ENCODE measurements at places on chromosomes 2 and 18.

DNA sequence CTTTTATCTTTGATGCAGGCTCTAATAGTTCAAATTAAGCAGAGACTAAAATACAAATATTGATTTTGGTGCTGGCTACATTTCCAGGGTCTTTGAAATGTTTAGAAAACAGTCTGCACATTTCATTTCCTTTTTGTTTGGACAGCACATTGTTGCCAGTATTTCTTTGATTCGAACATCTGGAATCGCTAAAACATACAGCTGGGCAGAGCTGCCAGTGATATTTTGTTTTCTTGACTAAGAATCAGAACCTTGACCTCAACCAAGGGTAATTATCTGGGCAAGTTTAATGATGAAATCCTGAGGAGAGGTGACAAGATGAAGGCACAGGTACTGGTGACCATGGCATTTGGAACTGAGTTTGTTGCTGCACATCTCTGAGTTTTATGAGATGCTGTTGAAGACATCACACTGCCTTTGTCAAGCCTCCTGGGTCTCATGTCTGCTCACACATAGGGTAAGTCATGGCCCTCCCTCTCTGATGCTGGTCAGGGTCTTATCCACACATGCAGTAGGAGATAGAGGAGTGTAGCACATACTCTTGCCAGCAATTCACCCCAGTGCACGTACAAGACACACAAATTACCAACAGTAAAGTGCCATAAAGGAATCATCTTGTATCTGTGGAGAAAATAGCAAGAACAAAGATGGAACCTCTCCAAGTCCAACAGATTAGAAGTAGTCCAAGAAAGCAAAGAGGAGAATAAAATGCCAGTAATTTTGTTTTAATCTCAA is 391.9 kb downstream of the RND3 start:
- DNase-seq = no peak

DNA sequence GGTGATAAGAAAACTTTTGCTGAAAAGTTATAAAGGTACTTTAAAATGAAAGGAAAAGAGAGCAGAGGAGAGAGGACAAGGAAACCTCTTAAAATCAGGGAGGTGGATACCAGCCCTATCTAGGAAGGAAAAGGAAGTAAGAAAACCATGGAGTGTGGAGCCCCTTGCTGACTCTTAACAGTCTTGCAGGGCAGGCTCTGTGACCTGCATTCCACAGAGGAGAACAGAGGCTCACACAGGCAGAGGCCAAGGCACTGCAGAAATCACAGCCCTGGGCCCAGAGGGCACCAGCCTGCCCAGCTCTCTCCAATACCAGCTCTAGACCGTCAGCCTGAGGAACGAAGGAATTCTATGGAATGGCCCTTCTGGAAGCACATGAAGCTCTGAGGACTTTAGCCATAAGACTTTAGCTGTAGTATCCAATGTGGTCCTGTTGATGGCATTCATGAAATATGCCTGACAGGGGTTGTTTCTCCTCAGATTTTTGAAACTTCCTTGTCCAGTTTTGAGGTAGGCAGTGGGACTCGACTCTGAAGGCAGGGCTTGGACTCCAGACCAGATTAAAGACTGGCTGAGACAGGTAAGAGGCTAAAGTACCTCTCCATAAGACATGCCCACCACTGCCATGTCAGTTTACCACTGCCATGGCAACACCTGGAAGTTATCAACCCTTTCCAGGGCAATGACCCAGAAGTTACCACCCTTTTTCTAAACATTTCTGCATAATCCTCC is 216.3 kb downstream of the ANAPC1 start:
- DNase-seq = no peak

DNA sequence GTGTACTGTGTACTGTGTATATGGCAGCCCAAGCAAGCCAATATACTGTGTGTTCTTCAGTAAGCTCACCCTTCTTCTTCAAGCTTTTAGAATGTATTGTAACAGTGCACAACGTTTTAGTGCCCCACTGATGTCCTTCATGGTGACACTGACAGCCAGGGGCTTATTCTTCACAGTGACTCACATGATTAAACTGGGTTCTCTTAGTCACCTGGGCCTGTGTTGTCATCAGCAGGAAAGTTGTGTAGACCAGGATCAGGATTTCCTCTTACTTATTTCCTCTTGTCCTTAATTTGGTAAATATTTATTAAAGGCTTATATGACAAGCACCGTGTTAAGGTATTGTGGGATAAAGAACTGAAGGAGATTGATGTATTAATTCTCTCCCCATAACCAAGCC is 67.9 kb upstream of the THOC1 start:
- DNase-seq = no peak

- no peak for DNase-seq
Measured at GRCh38 chr2:152245653-152246052, 70.1 kb upstream of the STAM2 start.

GRCh38 chr2:175624211-175624761 is 377.8 kb downstream of the LNPK start:
- no peak for DNase-seq

DNA sequence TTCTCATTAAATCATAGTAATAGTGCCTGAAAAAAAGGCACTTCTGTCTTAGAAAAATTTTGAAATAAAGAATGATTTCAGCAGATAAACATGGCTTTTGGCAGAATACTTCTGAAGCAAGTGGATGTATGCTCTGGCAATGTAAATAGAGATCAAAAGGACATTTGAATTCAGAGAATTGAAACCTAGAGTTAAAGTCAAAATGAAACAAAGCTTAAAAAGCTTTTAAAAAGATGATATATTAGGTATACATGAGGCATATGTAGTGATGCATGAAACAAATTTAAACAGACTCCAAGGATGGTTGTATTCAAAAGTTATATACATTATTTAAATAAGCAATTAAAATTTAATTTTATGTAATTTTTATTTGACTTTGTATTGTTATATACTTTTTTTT is 1344.5 kb upstream of the TMEFF2 start:
- DNase-seq = no peak

DNA sequence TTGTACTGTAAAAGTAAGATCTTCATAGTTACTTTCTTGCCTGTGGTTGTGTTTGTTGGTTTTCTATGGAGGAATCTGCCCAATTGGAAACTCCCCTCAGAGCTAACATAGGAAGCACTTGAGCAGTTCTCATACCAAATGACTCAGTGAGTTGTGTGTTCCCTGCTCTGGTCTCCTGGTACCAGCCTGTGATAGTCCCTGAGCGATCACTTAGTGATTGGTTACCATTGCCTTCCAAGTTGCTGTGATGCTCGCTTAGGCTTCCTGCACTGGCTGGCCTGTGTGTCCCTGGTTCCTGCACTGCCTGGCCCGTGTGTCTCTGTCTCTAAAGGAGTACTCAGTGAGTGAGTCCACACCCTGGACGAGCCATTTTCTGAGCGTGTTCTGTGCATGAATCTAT is 133.0 kb downstream of the MAP4K4 start:
- DNase-seq = no peak

- DNase-seq = no peak
Measured at GRCh38 chr18:10017043-10017442, 103.2 kb downstream of the VAPA start.

DNA sequence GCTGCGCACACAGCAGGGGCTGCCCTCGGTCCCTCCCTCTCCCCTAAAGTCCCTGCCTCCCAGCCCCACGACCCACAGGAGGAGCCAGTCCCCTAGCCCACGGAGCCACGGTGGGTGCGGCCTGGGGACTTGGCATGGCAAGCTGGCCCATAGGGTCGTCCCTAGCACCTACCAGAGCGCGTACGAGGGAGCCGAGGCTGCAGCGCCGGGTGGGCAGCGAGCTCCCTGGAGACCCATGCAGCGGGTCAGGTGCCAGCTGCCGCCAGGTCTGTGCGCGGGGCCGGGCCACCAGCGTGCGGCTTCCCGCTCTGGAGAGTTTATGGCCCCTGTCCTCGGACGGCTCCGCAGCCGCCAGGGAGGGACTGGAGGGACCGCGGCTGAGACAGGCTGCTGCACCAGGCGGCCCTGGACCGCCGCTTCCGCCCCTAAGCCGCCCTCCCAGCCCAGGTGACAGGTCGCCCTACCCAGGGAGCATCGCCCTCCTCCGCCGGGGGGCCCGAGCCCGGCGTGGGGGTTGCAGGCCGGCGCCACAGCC is 273.6 kb downstream of the CCDC74A start:
- no peak for DNase-seq

DNA sequence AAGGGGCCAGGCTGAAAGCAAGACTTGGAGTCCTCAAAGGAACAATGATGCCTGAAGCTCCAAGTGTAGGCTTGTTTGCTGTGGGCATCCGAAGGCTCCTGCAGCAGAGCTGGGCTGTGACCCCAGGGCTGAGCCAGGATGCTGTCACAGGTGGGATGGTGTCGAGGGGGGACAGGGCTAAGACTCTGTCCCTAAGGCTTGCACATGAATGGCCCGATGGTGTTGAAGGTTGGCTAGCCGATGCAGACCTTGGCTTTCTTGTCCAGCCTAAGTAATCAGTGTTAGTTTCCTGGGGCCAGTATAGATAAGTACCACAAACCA is 251.0 kb downstream of the NDUFA10 start:
- no peak for DNase-seq

- DNase-seq = no peak
Measured at GRCh38 chr18:35038881-35039491, 2.2 kb upstream of the MAPRE2 start.

DNA sequence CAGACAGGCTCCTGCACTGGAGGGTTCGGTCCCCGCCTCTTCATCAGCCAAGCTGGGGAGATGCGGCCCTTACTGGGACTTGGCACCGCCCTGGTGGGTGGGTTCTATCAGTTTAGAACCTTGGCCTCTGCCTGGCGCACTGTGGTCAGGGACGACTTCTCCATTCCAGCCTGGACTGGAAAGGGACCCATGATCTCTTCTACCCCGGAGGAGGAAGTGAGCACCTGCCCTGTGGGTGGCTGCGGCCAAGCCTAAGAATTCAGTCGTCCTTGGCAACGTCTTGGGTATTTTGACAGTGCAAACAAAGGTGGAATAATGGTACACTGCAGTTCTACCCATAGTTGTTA is 106.9 kb upstream of the CD302 start:
- no peak for DNase-seq

GRCh38 chr2:161556440-161556839 is 67.8 kb upstream of the SLC4A10 start:
- no peak for DNase-seq

GRCh38 chr2:151669585-151670081 is 64.6 kb downstream of the NEB start:
- no peak for DNase-seq
